ENCODE measurements at places on chromosomes 7 and 10.
A peak's percentile ranks its signal among the peaks of the same experiment; 100 is the strongest.

- no peak for DNase-seq
These were observed 28.9 kb downstream of the LRRC27 start for GRCh38 chr10:132360766-132361447.

DNA sequence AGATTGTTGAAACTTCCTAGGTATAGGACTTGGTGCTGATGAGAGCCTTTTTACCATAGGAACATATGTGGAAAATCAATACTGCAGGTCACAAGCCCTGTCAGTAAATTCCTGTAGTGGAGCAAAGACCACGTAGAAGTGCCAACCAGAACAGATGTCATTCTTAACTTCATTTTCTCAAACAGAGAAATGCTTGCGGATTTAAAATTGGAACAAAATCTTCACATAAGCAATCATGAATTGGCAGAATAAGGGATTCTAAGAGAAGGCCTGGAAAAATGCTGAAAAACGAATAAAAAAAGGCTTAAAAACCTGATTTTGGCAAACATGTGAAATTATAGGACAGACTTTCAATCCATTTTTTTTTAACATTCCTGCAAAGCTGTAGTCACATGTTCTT lies 80.8 kb upstream of the SMIM30 start:
- DNase-seq = no peak

DNA sequence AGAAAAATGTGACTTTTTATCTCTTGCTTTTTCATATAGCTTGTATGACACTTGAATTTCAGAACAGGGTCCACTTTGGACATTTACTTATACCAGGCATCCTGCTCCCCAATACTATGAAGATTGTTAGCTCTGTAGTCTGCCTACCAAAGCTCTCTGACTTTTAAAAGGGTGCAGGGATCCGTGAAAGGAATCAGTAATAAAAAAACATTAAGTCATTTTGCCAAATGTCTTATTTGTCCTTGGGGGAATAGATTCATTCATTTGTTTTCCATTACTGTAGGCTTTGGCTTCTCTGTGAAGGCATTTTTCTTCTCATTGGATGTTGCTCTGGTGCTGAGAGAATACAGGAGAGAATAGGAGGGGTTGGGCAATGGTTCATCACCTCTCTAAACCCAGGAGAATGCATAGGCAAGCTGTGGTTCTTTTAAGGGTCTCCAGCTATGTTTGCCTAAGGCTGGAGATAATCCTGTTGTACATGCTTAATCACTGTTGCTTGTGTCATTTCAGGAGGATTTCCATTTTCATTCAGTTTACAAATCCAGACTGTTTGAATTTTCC lies 103.5 kb downstream of the SRI start:
- no peak for DNase-seq

GRCh38 chr10:11901833-11902475 lies 78.8 kb downstream of the PROSER2 start:
- no peak for DNase-seq

GRCh38 chr7:83105948-83106347 lies 56.7 kb downstream of the PCLO start:
- DNase-seq = no peak

- DNase-seq = peak; percentile 73
These were observed 63.9 kb downstream of the TMEM209 start for GRCh38 chr7:130141161-130141883.

DNA sequence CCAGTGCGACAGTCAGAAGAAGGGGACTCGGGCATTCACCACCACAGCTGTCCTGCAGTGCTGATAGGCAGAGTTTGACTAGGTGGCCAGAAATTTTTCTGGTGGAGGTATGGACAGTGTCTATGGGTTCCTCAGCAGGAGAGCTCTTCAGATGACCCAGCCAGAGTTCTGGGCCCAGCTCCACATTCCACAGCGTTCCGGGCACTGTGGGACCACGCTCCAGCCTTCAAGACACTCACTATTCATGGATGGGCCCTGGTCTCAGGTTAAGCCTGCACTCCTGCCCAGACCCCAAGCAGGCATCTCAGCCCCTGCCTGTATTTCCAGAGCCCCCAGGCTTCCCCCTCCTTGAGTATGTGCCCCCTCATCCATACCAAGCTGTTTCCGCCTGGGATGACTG lies 497.0 kb upstream of the FOXK1 start:
- no peak for DNase-seq

GRCh38 chr7:64877714-64878610 lies 25.1 kb upstream of the ZNF273 start:
- no peak for DNase-seq

DNA sequence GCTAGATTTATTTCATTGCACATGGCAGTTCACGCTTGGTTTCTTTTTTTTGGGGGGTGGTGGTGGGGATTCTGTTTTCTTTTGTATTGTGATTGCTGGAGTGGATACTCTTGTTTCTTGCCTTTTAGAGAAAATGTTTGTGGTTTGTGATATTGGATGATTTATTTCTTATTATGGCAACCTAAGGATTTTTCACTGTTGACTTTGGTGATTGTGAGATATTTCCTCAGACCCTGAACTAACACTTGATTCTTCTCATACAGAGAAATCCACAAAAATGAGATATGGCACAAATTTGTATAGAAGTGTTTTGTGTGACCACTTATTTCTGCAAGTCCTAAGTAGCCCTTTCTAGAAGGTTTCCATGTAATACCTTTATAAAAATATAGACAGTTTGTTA lies 871.1 kb downstream of the LRMDA start:
- no peak for DNase-seq

DNA sequence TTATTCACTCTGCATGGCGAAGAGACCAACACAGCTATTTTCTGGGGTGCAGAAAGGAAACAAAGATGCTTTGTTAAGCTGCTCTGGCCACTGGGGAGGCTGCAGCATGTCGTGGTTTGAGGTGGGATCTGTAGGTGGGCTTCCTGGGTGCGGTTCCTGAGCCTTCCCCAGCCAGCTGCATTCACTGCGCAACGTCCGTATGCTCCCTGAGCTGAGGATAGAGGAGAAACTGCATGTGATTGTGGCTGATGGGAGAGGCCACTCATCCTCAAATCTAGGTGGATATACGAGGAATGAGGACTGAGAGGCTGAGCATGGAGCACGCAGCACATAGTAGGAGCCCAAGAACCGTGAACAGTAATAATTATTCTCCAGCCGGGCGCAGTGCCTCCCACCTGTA lies 9.9 kb upstream of the DNAAF5 start:
- DNase-seq = no peak

DNA sequence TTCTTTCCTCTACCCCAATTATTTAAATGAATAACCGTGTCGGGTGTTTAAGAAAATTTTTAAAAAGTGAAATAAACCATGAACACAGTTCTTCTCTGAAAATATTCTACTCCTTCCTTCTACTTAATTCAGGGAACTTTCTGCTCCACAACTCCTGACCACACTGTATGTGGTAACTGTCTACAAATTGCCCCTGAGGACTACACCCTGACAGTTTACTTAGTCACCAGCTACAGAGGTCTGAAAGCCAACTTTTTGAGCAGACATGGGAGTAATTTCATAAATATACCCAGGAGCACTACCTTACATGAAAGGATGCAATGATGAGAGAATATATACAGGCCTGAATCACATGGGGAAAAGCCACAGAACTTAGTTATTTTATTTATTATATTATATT lies 523.2 kb upstream of the SORCS1 start:
- no peak for DNase-seq

DNA sequence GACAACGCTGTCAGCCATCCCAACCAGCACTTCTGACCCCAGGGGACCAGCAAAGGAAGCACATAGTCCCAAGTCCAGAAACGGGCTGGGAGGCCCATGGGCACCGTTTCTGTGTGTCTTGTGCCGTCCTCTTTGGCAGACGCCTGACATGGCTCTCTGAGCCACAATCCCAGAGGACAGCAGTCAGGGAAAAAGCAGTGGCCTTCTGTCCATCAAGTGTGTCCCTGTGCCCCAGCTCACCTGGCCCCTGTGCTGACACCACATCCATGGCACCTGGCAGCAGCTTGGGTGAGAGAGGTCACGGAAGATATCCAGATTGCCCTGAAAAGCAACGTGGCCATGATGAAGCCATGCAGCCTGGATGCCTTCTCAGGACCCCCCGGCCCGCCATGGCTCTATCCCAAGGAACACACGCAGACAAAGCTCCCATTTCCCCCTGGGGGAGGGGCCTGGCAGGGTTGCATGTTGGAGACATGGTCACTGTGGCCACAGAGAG lies 38.1 kb upstream of the ANTXRL start:
- no peak for DNase-seq

DNA sequence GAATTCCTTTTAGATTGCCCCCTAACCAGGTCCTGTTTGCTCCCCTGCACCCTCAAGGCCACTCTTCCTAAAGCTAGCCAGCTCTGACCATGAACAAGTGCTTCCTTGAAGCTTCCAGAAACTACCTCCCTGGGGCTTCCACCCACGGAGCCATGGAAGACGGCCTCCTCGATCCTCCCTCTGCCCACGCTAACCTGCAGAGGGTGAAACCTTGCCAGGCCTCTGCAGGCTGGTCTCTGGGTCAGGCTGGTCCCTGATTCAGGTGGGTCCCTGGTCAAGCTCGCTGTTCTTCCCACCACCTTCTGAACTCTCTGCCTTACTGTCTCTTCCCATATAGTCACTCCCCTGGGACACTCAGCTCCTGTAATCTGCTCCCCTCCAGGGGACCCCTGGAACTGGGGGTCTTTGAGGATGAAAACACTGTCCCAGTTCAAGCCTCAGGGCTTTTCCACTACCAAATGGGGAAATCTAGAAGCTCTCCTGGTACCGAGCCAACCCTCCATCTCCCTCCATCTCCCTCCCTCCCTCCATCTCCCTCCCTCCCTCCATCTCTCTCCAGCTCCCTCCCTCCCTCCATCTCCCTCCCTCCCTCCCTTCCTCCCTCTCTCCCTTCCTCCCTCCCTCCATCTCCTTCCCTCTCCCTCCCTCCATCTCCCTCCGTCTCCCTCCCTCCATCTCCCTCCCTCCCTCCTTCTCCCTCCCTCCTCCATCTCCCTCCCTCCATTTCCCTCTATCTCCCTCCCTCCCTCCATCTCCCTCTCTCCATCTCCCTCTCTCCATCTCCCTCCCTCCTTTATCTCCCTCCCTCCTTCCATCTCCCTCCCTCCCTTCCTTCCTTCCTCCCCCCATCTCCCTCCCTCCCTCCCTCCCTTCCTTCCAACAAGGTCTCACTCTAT lies 2.9 kb downstream of the MLXIPL start:
- no peak for DNase-seq

DNA sequence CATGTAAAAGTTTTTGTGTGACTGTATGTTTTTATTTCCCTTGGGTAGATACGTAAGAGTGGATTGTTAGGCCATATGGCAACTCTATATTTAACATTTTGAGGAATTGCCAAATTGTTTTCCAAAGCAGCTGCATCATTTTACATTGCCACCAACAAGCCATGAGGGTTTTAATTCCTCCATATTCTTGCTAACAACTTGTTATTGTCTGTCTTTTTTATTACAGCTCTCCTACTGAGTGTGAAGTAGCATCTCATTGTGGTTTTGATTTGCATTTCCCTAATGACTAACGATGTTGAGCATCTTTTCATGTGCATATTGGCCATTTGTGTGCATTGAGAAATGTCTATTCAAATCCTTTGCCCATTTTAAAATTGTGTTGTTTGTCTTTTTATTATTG lies 94.9 kb downstream of the CARD11 start:
- no peak for DNase-seq

DNA sequence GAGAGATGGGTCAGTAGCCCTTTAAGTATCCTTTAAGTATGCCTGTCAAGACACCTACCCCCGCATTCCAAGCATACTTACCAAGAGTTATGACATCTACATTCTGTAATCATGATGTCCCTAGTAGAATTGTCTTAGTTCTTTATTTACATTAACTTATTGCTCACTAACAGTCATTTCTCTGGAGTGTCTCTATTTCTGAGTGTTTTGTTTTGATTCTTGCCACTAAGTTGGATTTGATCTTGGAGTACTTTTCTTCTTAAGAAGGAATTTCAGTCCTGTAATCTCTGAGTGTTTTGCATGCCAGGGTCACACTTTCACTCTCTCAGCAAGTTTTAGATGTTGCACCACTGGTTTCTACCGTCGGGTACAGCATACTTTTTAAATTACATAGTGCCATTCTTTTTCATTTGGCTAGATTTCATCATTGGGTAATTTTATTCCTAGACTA lies 1053.9 kb downstream of the KCNMA1 start:
- no peak for DNase-seq

GRCh38 chr10:120738658-120739057 lies 112.5 kb upstream of the WDR11 start:
- DNase-seq = no peak

GRCh38 chr7:96663457-96663856 lies 46.2 kb downstream of the SEM1 start:
- DNase-seq = no peak

- no peak for DNase-seq
These were observed 21.5 kb downstream of the CHST3 start for GRCh38 chr10:71985542-71986250.

GRCh38 chr10:8360365-8360764 lies 305.9 kb downstream of the GATA3 start:
- no peak for DNase-seq

- DNase-seq = peak; percentile 34
These were observed 28.4 kb downstream of the DNAJC9 start for GRCh38 chr10:73218431-73219191.

GRCh38 chr10:84204122-84204521 lies 9.8 kb downstream of the CDHR1 start:
- DNase-seq = no peak

GRCh38 chr7:85595750-85596178 lies 408.9 kb upstream of the SEMA3D start:
- DNase-seq = no peak

DNA sequence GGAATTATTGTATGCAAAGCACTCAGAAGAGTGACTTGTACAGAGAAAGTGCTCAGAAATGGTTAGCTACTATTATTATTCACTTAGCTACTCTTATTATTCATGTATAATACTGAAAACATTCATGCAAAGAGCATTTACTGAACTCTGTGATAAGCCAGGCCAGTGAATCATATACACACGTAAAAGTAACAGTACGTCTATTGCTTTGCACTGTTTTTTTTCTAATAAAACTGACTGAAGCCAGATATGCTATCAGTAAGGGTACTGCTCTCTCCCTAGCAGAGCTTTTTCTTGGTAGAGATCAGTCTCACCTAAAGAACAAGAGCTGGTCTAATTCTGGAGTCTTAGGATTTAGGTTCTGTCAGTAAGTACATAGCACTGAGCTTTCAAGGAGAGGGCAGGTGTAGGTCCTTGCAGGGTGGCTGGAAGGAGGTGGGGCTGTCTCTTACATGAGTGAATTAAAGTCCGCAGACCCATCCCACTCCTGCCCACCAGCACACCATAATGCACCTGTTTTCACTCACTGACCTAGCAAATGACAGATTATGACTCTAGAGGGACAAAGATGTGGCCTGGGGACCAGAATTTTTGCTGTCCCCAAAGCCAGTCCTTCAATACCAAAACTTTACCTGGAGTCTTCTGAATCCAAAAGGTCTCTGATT lies 145.9 kb downstream of the ARID5B start:
- DNase-seq = no peak

DNA sequence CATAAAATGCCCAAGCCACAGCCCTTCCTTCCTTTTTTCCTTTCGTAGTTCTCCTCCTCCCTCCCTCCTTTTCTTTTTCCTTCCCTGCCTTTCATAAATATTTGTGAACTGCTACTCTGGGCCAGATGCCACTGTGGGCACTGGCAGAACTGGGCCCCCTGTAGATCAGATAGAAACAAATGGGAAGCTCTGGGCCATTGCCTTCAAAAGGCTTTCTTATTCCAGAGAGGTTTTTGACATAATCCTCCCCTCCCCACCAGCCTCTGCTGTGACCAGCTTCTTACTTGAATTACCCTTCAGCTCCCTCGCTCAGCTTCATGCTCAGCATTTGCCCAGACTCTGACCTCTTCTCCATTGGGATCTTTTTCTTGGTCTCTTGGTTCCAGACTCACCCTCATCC lies 886.8 kb downstream of the LRMDA start:
- DNase-seq = no peak

GRCh38 chr7:67875558-67875957 lies 878.9 kb downstream of the TYW1 start:
- no peak for DNase-seq
